ENCODE measurements at places on chromosomes 16 and 17.

- DNase-seq: no peak
These were observed 23.3 kb upstream of the SUPT4H1 start for GRCh38 chr17:58375256-58375655.

- peak; percentile 23 for DNase-seq
These were observed 24.2 kb upstream of the MPRIP start for GRCh38 chr17:17018021-17018441.

GRCh38 chr16:57794849-57795430 is 7.4 kb downstream of the KIFC3 start:
- no peak for DNase-seq

GRCh38 chr17:73338566-73339197 is 26.9 kb upstream of the CDC42EP4 start:
- no peak for DNase-seq

GRCh38 chr16:79121906-79122305 is 478.6 kb downstream of the MAF start:
- DNase-seq: no peak

DNA sequence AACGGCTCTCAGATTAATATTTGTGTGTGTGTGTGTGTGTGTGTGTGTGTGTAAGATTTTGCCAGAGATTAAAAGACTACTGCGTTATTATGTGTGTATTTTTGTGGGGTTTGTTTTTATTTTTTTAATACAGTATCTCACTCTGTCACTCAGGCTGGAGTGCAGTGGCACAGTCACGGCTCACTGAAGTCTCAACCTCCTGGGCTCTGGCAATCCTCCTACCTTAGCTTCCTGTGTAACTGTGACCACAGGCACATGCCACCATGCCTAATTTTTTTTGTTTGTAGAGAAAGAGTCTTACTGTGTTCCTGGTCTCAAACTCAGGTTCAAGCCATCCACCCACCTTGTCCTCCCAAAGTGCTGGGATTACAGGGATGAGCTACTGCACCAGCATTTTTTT is 87.2 kb downstream of the CYB561 start:
- no peak for DNase-seq

DNA sequence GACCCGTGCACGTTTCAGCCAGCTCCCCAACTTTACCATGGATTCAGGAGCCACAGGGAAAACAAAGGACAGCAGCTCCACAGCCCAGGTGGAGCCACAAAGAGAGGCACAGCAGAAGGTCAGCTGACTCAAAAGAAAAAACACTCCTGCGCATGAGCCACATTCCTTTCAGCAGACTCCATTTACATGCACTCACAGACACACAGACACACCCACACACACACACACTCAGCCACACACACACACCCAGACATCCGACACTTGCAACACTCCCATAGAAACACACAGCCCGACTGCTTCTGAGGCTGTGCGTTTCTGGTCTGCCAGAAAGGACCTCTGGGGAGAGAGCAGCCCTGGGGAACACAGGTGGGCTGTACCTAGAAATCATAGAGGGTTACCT is 2335.5 kb downstream of the TP53TG3F start:
- no peak for DNase-seq

GRCh38 chr17:49002766-49003165 is 5.6 kb downstream of the IGF2BP1 start:
- DNase-seq: no peak

GRCh38 chr17:79174193-79174765 is 99.7 kb downstream of the ENGASE start:
- no peak for DNase-seq

- DNase-seq: no peak
These were observed 2.0 kb upstream of the KRT13 start for GRCh38 chr17:41507315-41507880.

- DNase-seq: peak; percentile 80
These were observed at the start of gene P3H4 for GRCh38 chr17:41811549-41812380. P3H4 (minus strand) TSS chr17:41811949; CDS start chr17:41811915, 34 bp downstream.

GRCh38 chr17:57518587-57519581 is 226.2 kb downstream of the CCDC182 start:
- DNase-seq: no peak

DNA sequence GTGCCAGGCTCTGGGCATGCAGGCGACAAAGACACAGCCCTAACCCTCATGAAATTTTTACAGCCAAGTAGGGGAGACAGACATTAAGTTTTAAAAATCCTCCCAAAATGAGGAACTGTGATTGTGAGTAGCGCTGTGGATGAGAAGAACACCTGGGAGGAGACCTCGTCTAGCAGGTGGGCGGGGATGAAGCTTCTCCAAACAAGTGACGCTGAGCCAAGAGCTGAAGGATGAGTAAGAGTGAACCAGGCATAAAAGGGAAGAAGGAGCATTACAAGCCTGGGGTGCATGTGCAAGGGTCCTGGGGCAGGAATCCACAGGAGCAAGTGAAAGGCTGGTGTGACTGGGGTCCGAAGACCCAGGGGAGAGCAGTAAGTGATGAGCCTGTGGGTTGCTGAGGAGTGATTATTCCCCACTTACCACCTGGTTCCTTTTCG is 149.4 kb upstream of the HS3ST2 start:
- DNase-seq: no peak

- DNase-seq: no peak
These were observed 6.7 kb downstream of the DRG2 start for GRCh38 chr17:18094409-18094807.

GRCh38 chr16:51151435-51151960 is 428 bp upstream of the SALL1 start:
- no peak for DNase-seq

DNA sequence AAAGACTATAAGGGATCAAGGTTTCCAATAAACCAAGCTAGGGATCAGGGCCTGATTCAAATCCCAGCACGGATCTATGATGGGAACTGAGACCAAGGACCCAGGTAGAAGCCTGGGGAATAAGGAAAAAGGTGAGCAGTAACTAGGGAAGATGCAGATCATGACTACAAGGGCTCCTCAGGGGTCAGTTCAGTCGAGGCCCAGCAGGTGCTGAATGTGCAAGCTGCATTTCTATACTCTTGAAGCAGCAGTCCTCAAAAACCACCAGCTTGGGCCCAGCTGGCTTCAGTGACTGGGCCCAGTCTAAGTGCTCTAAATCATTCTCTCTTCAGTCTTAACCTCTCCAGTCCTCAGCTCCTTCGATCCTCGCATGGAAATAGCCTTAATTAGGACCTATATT is 228.8 kb upstream of the AXIN2 start:
- no peak for DNase-seq

- peak; percentile 34 for DNase-seq
These were observed 8.7 kb downstream of the GRN start for GRCh38 chr17:44353672-44354331.

- no peak for DNase-seq
These were observed 125.5 kb upstream of the CIBAR2 start for GRCh38 chr16:85237817-85238216.

- peak; percentile 23 for DNase-seq
These were observed 525 bp downstream of the CD2BP2 start for GRCh38 chr16:30354423-30355143.

DNA sequence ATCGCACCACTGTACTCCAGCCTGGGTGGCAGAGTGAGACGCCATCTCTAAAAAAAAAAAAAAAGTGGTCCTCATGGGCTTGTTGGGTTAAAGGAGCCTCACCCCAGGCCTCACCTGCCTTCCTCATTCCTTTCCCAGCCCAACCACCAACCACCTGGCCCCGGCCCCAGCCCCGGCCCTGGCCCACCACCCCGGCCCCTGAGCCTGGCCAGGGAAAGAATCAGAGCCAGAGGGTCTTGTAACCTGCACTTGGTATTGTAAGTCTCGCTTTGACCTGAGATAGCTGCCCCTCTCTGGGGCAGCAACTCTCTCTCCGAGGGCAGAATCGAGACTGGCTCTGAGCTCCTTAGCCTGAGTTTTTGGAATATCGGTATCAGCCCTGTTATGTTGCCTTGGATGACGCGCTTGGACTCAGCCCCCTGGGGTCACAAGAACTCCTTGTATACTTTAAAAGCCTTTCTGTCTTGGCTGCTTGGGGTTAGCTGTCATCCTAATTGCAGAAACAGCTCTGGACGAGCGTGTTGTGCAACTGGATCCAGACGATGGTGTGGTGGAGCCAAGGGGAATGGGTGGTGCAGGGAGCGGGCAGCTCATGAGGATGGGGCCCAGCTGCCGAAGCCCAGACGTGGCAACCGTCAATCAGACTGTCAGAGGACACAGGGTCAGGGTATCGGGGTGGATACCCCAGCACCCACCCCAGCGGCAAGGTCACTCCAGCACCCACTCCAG is 14.6 kb downstream of the SMTNL2 start:
- DNase-seq: no peak

DNA sequence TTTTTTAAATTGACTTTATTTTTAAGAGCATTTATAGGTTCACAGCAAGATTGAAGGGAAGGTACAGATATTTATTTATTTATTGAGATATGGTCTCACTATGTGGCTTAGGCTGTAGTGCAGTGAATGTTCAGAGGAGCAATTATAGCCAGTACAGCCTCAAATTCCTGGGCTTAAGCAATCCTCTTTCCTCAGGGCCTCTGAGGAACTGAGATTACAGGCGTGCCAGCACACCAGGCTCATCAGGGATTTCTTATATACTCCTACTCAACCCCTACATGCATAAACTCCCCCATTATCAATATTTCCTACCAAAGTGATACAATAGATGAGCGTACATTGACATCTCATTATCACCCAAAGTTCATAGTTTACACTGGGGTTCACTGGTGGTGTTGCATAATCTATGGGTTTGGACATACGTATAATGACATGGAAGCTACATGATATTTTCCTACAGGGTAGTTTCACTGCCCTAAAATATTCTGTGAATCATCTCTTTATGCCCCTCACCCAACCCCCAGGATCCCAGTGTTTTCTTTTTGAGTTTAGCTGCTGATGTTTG is 33.5 kb downstream of the HS3ST3B1 start:
- no peak for DNase-seq

DNA sequence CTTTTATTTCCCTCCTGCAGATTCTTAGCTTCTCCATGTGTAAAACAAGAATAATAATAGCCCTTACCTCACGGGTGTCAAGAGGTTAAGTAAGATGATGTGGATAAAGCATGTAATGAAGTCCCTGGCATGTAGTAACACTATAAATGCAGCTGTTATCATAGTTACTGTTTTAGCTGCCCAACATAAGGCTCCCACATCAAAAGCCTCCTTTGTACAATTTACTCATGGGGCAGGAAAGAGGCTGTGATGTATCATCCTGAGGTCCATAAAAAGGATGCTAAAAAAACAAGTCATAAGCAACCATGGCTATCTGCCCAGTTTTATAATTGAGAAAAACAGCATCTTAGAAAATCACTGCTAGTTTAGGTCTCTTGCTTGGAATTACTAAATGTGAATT is 339.7 kb downstream of the CA10 start:
- no peak for DNase-seq

DNA sequence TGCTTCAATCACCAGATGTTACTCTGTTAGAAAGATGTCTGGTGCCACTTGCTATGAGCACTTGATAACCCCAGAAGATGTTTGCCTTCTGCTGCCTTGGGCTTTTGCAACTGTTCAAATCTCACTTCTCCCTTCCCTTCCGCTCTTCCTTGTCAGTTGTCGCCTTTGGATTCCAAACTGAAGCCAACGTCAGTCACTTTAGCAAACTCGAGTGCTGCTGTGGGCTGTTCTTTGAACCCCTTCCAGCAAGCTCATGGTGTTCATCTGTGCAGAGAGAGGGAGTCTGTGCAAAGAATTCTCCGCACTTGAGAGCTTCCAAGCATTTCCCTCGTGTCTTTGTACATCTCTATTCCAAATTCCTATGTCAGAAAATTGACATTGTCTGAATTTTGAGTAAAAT is 879.4 kb downstream of the CDH11 start:
- no peak for DNase-seq

- no peak for DNase-seq
These were observed 136.5 kb downstream of the FTO start for GRCh38 chr16:53840456-53840855.
